Forelimb muscle (tissue), 1 donor: ENCODE measurements at places on chromosomes 2 and 18.

- DNase-seq, result peak; percentile 75
Observed at GRCh38 chr2:18396329-18397010, 164.0 kb downstream of the RDH14 start.

GRCh38 chr2:67845621-67846369 lies 217.0 kb downstream of the C1D start:
- DNase-seq, result no peak

DNA sequence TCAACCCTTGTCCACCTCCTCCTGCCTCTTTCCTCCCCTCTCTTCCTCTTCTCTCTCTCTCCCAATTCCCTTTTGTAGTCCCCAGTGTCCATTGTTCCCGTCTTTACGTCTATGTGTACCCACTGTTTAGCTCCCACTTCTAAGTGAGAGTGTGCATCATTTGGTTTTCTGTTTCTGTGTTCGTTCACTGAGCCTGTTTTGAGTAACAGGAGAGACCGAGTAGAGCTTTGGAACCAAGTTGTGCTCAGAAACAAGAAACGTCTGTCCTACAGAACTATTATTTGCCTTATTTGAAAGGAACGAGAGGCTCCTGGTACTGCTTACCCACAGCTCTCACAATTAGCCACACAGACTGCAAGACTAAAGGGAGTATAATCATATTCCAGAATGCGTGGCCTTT lies 50.1 kb upstream of the MAPRE2 start:
- no peak for DNase-seq

DNA sequence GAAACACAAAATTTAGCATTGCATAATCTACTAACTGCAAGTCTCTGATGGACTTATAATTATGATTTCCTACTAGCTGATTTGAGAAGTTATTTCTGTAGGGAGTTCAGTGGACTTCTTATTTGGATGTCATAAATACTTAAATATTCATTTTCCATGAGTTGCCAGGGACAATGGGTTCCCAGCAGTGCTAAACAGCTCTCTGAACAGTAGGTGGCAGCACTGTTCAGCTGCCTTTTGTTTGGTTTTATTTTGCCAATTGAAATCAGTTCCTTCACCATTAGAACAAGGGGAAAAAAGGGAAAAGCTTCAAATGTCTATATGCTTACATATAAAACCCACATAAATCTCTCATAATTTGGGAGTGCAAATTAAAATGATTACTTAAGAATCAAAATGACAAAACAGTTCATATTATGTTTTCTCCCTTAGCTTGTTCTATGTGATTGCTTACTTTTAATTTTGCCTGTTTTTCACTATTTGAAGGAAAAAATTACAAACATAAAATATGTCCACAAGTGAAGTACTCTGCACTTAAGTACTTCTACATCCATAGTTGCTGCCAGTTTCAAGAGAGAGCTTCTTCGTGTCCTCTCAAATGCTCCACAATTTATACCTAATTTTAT lies 898.9 kb downstream of the CPS1 start:
- DNase-seq, result peak; percentile 48

- DNase-seq, result no peak
Observed at GRCh38 chr18:154151-154550, 4.2 kb upstream of the USP14 start.

DNA sequence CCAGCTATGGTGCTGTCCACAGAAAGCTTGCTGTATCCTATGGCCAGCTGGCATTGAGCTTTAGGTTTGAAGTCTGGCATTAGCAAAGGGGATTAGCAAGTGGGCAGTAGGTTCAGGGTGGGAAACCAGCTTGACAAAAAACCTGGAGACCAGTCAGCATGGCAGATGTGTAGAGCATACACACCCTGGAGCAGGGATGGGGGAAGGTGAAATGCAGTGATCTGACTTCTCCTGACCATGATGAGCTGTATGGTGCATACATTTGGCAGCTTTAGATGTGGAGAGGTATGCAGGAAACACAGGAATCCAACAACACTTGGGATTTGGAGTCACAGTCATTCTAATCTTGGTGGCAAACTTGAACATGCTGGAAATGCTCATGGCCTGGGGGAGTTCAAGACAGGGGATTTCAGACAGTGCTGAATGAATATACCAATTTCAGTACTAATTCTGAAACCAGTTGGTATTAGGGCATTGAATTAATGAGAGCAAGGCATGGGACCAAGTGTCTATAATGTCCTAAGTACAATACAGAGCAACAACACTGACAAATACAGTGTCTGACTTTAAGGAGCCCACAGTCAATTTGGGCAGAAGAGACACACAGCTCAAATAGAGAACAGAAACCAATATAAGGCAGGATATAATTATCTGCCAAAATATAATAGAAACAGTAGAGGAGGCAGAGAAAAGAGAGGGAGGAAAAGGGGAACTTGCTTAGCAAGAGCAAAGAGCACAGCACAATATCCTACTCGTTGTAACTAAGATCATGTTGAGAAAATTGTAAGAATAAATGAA lies 11.8 kb downstream of the ARHGAP15 start:
- DNase-seq, result no peak

DNA sequence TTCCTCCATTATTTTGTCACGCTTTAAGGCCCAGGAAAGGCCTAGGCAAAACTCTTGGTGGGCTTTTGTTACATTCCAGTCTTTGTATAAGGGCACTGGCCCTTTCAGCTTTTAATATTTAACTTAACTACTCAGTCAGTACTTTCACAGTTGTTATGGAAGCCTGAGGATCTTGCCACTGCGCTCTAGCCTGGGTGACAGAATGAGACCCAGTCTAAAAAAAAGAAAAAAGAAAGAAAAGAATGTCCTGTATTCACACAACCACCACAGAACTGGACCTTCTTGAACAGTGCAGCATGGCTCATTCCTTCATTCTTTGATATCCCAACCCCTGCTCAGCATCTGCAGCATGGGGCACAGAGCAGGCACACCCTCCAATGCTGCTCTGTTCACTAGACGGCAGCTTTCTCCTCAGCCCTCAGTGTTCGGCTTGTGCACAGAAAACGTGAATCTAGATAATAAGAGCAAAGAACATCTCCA lies 93.4 kb upstream of the MSH2 start:
- DNase-seq, result no peak

- no peak for DNase-seq
Observed at GRCh38 chr18:7535436-7536205, 31.5 kb upstream of the PTPRM start.

DNA sequence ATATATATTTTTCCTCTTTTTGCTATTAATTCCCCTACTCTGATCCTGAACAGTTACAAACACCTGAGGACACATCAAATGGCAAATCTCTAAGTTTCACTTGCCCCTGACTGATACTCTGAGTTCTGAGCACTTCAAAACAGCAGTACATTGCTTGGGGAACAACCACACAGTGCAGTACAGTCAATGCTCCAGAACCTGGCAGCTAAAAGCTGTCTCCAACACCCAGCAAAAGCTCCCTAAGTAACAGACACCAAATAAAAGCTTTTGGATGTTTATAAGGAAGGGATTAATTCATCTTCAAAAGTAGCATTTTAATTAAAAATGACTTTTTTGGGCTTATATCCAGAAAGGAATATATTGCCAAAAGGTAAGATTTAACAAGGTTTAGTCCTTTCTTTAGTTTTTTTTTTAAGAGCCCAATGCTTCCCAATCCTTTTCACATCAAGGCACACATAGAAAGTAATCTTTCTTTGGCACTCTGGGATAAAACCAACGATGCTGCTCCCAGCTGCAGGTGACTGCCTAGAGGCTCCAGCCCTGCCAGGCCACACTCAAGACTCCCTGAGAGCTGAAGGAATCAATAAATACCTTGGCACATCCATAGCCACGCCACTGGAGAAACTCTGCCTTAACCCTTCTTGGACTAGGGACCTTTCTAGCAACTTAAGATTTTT lies 164.9 kb upstream of the ZFP36L2 start:
- DNase-seq, result no peak

DNA sequence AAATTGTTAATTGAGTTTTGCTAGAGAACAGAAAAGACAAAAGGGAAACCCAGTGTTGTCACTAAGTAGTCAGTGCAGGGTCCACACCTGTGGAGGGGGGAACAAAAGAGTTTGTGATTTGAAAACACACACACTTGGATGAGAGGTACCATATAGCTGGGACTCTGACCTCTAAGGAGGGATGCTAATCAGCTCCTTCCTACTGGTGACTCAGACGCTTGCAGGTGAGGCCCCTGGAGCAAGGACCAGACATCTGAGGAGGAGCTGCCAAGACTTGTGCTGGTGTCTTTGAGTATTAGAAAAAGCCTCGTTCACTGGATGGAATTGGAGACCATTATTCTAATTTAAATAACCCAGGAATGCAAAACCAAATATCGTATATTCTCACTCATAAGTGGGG lies 146.4 kb upstream of the MAP2 start:
- DNase-seq, result no peak

- no peak for DNase-seq
Observed at GRCh38 chr2:68316111-68316510, 3.6 kb downstream of the CNRIP1 start.

GRCh38 chr18:48306838-48307237 lies 102.3 kb downstream of the ZBTB7C start:
- DNase-seq, result no peak

DNA sequence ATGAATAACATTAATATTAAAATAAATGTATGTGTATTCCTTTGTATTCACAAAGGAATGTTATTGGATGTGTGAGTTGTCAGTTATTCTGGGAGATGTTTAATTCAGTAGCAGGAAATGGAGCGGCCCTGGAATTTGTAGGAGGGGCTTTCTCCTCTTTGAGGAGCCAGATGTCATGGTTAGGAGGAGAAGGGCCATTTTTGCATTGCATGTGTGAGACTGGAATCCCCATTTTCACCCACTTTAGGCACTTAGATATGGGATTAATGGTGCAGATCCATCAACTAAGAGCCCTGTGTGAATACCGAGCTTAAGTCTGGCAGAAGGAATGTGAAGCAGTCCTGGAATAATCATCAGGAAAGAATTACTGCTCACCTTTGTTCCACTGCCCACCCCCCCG lies 439.2 kb downstream of the PARD3B start:
- no peak for DNase-seq

DNA sequence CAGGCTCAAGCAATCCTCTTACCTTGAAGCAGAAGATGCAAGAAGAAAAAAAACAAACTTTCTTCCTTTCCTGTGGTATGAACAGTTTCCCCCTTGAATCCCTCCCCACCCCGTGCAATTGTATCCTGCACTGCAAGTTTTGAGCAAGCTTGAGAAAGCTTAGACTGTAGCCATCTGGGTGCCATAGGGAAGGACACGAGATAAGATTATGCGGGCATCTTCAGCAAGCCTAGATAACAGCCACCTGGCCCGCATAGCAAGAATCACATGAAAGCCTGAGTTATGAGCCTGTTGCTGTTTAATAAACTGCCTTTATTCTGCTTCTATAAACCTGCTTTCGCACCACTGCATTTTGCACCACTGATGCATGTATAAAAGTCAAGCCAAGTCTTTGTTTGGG lies 27.3 kb upstream of the CDCA7 start:
- DNase-seq, result no peak

DNA sequence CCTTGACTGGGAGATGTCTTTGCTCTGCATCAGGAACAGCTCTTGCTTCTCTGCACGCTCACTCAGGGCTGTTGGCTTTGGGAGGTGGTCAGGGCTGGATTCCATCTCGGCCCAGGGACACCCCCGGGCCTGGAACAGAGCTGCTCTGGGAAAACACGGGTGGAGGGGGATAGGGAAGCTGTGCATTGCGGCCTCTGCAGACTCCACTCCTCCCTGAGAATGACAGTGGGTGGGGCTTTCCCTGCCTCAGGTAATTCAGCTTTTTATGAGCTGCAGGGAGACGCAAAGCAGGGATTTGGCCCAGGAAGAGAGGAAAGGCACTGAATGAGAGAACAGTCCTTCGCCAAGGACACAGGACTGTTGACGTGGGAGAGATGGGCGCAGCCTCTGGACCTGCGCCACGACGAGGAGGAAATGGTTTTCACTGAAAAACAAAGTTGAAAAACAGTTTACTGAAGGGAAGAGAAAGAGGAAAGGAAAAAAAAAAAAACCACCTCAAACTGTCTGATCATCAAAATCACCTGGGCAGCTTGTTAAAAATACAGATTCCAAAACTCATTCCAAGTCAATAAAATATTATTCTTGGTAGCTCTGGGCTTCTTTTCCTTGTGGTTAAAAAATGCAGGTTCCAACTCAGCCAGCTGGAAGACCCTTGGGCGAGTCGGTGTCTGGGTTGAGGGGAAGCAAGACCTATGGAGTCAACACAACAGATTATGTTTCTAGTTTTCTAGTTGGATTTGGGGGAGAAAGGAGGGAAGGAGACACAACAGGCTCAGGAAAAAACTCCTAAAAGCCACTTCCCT lies 194.0 kb downstream of the ZFP36L2 start:
- no peak for DNase-seq
